Naive thymus-derived CD8-positive, alpha-beta T cell (primary cell): ENCODE measurements at places on chromosomes 3 and 15.

DNA sequence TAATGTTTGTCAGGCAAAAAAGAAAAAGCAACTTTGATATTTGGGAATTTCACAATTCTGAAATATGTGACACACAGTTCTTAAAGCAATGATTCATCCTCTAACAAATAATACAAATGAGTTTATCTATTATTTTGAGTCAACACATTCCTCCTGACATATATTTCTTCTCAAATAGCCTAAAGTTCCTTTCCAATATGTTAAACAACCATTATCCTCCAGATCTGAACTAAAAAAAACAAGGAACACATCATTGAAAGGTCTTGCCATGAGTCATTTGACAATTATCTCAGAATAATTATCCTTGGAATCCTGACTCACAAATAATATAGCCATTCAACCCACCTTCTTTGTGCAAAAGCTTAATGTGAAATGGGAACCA lies 208.7 kb upstream of the CDIN1 start:
- peaks cover 2% of the 10 kb centered on the region for H3K27me3 ChIP-seq
- H3K27ac ChIP-seq: no peak overlapping the region
- no peaks in the 10 kb centered on the region for H3K4me1 ChIP-seq
- DNase-seq: no peak
- no peaks in the 10 kb centered on the region for H3K36me3 ChIP-seq

- H3K36me3 ChIP-seq: no peaks in the 10 kb centered on the region
- H3K4me3 ChIP-seq: no peak overlapping the region
- no peaks in the 10 kb centered on the region for H3K4me1 ChIP-seq
- H3K27ac ChIP-seq: no peak overlapping the region
- no peak for DNase-seq
- H3K27me3 ChIP-seq: peaks cover 8% of the 10 kb centered on the region
These were observed 44.8 kb upstream of the EIF5A2 start for GRCh38 chr3:170953229-170953628.

GRCh38 chr15:88610701-88611231 lies 10.4 kb upstream of the AEN start:
- H3K36me3 ChIP-seq: peaks cover 13% of the 10 kb centered on the region
- no peak overlapping the region for H3K4me3 ChIP-seq
- no peak overlapping the region for H3K27ac ChIP-seq
- peaks cover 63% of the 10 kb centered on the region for H3K27me3 ChIP-seq
- H3K4me1 ChIP-seq: peaks cover 4% of the 10 kb centered on the region

DNA sequence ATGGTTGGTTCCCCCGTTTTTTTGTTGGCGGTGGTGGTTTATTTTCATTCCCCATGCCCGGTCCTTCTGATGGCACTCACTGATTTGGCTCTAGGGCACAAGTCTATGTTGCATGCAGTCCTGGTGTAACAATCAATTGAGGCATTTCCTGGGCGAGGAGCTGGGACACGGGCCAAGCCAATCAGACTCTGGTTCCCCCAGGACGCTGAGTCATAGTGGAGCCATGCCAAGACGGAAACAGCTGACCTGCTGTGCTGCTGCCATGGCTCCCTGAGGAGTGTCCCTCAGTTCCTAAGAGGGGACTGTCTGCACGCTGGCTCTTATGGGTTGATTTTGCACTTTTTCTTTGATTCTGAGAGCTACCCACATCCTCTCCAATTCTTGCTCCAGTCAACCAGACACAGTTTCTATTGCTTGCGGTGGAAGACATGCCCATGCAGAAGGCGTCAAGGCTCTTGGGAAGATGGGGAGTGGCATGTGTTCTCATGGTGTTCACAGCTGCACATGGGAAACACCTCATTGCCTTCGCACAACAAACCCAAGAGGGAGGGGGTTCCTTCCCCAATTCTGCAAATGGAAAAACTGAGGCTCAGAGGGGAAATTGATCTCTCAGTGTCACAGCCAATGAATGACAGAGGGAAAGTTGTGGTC lies 28.3 kb upstream of the ALDH1L1 start:
- H3K4me1 ChIP-seq: peaks cover 2% of the 10 kb centered on the region
- no peak overlapping the region for H3K4me3 ChIP-seq
- no peak for DNase-seq
- no peak overlapping the region for H3K27ac ChIP-seq

DNA sequence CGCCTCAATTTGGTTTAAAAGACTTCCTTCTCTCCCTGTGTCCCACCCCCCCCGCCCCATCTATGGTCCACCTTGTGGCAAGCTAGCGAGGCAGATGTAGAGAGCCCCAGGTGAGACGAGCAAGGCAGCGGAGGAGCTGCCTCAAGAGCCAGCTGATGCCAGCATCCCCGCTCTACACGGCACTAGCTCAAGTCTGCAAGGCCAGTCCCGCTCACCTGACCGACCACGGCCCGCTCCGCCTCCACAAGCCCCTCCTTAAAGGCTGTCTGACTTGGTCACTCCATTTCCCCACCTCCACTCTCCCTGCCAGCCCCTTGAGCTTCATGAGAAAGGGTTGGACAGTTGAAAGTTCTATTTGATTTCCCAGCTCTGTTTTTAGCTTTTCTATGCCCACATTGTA lies 56.2 kb upstream of the IGF1R start:
- H3K27ac ChIP-seq: no peak overlapping the region
- H3K4me1 ChIP-seq: no peaks in the 10 kb centered on the region
- no peak overlapping the region for H3K4me3 ChIP-seq
- no peak for DNase-seq

- H3K4me1 ChIP-seq: no peaks in the 10 kb centered on the region
- DNase-seq: no peak
- H3K27me3 ChIP-seq: peaks cover 15% of the 10 kb centered on the region
- no peak overlapping the region for H3K27ac ChIP-seq
These were observed 12.2 kb upstream of the UPK1B start for GRCh38 chr3:119161240-119161639.

DNA sequence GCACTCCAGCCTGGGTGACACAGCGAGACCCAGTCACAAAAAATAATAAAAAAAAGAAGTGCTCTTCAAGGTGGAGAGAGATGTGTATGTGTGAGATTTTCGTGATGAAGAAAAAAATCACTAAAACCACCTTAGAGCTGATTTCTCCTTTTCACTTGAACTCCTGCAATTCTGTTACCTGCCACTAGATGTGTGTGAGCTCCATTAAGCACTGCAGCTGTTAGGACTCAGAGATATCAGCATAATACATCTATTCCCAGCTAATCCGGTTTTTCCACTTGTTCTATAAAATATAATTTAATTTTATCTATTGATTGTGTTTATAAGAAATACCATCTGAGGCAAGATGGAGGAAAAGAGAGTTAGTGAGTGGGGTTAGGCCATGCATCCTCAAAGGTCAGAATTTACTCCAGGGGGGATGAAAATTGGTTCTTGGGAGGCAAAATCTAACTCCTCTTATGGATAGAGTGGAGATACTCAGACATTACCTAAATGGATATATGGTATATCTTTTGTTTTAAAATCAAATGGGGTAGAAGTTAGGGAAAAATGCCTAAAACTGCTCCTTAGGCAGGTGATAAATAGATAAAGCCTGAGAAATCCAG lies 152.7 kb downstream of the IL20RB start:
- DNase-seq: peak; percentile 6
- H3K36me3 ChIP-seq: no peaks in the 10 kb centered on the region
- H3K4me1 ChIP-seq: no peaks in the 10 kb centered on the region
- no peak overlapping the region for H3K27ac ChIP-seq

DNA sequence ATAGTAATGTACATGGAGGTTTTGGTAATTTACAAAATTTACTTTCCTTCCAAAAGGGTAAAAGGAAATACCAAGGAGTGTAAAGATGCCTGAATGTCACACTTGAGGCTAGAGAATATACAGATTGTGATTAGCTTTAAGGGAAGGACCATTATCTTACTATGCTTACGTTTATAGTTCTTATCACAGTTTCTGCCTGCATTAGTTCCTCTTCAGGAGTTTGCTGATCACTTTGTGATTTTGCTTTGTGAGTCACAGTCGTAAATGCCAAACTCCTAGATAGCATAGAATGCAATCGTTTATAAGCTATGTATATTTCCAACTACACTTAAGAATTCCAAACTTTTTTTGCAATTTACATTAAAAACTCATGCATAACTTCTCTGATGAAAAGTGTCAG lies 1034.6 kb downstream of the DIPK2A start:
- H3K27me3 ChIP-seq: no peaks in the 10 kb centered on the region
- no peak for DNase-seq
- no peak overlapping the region for H3K4me3 ChIP-seq
- H3K27ac ChIP-seq: no peak overlapping the region
- H3K4me1 ChIP-seq: no peaks in the 10 kb centered on the region

DNA sequence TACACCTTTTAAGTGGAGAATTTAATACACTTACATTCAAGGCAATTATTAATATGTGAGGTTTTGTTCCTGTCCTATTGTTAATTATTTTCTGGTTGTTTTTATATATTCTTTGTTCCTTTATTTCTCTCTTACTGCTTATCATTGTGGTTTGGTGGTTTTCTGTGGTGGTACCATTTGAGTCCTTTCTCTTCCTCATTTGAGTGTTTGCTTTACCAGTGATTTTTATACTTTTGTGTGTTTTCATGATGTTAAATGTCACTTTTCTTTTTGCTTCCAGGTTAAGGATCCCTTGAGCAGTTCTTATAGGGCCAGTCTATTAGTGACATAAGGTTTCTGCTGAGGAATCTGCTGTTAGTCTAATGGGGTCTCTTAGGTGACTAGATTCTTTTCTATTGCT lies 116.5 kb downstream of the LRRK1 start:
- H3K27me3 ChIP-seq: peaks cover 24% of the 10 kb centered on the region
- H3K4me1 ChIP-seq: peaks cover 7% of the 10 kb centered on the region
- no peak overlapping the region for H3K4me3 ChIP-seq
- no peak overlapping the region for H3K27ac ChIP-seq
- DNase-seq: no peak

- DNase-seq: no peak
- H3K27me3 ChIP-seq: peaks cover 4% of the 10 kb centered on the region
- no peaks in the 10 kb centered on the region for H3K36me3 ChIP-seq
- H3K4me3 ChIP-seq: no peak overlapping the region
- H3K4me1 ChIP-seq: no peaks in the 10 kb centered on the region
These were observed 63.4 kb upstream of the CSPG4 start for GRCh38 chr15:75776065-75776423.

DNA sequence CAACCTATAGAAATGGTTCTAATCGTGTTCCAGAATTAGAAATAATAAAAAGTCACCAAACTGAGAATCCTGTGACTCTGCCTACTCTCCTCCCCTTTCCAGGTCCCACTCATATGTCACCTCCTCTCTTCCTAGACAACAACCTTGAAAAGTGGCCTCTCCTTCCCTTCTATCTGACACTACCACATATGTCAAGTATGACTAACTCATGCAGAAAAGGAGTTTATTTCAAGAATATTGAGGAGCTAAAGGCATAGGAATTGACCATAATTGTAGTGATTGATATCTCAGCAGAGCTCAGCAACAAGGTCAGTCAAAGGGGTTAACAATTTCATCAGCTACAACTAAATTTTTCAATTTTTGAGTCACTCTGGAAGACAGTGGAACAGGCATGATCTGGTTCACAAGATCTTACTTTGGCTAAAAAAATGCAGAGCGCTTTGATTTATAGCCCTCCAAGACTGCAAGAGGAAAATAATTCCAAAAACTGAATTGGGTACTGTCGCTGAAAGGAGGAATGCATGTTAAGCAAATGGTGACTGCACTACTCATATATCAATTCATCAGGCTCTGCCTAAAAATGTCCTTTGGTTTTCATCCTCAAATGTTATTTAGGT lies 160.6 kb upstream of the ARHGEF26 start:
- no peaks in the 10 kb centered on the region for H3K4me1 ChIP-seq
- no peaks in the 10 kb centered on the region for H3K36me3 ChIP-seq
- no peak overlapping the region for H3K4me3 ChIP-seq
- no peak for DNase-seq

- H3K27me3 ChIP-seq: no peaks in the 10 kb centered on the region
- peaks cover 36% of the 10 kb centered on the region for H3K36me3 ChIP-seq
- H3K4me3 ChIP-seq: no peak overlapping the region
These were observed 66.1 kb downstream of the GLB1 start for GRCh38 chr3:33030802-33031201.

GRCh38 chr3:23435318-23435717 lies 232.2 kb downstream of the UBE2E2 start:
- no peaks in the 10 kb centered on the region for H3K27me3 ChIP-seq
- no peak overlapping the region for H3K27ac ChIP-seq
- H3K4me3 ChIP-seq: no peak overlapping the region
- peaks cover 36% of the 10 kb centered on the region for H3K4me1 ChIP-seq
- DNase-seq: no peak

GRCh38 chr15:89528757-89529352 lies 32.5 kb upstream of the RHCG start:
- no peaks in the 10 kb centered on the region for H3K4me1 ChIP-seq
- no peaks in the 10 kb centered on the region for H3K27me3 ChIP-seq
- H3K36me3 ChIP-seq: no peaks in the 10 kb centered on the region

DNA sequence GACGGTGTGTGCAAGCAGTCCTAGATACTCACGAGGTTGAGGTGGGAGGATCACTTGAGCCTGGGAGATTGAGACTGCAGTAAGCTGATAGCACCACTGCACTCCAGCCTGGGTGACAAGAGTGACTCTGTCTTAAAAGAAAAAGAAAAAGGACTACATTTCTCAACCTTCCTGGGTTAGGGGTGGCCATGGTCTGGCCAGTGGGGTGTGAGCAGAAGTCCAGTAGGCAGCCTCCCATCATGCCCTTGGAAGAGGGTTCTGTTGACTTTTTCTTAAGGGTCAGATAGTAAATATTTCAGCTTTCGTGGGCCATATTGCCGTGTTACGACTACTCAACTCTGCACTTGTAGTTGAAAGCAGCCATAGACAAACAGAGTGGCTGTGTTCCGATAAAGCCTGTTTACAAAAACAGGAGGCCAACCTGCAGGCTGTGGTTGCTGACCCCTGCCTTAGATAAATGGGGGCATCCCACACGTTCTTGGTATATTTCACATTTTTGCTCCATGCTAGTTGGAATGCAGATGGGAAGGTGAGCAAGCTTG lies 31.0 kb upstream of the PDE8A start:
- no peaks in the 10 kb centered on the region for H3K36me3 ChIP-seq
- H3K4me3 ChIP-seq: no peak overlapping the region
- H3K27ac ChIP-seq: no peak overlapping the region
- DNase-seq: no peak
- H3K4me1 ChIP-seq: peaks cover 4% of the 10 kb centered on the region

GRCh38 chr15:27705056-27705455 lies 394.1 kb downstream of the OCA2 start:
- no peak overlapping the region for H3K27ac ChIP-seq
- no peaks in the 10 kb centered on the region for H3K4me1 ChIP-seq
- H3K27me3 ChIP-seq: no peaks in the 10 kb centered on the region
- H3K4me3 ChIP-seq: no peak overlapping the region
- H3K36me3 ChIP-seq: no peaks in the 10 kb centered on the region
- no peak for DNase-seq

DNA sequence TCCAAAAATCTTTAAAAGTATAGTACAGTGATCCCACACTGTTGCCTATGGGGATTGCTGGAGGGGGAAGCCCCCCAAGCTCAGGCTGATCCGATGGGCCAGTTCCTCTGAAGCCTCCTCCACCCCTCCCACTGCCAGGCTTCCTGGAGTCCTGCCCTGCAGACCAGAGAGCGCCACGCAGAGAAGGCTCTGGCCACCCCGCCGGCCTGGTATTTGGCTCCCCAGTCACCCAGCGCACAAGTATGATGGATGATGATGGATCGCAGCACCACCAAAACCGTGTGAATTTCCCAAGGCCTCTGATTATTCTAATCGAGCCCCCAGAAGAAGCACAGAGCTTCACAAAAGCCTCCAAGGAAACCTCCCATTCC lies 259.0 kb downstream of the MECOM start:
- no peak overlapping the region for H3K27ac ChIP-seq
- no peaks in the 10 kb centered on the region for H3K27me3 ChIP-seq
- no peaks in the 10 kb centered on the region for H3K36me3 ChIP-seq
- no peak for DNase-seq
- no peaks in the 10 kb centered on the region for H3K4me1 ChIP-seq

GRCh38 chr3:108152274-108152673 lies 61.4 kb upstream of the CD47 start:
- no peaks in the 10 kb centered on the region for H3K36me3 ChIP-seq

- no peaks in the 10 kb centered on the region for H3K27me3 ChIP-seq
- no peaks in the 10 kb centered on the region for H3K4me1 ChIP-seq
- no peak for DNase-seq
- H3K27ac ChIP-seq: no peak overlapping the region
These were observed 1053.2 kb upstream of the GBE1 start for GRCh38 chr3:82814660-82815059.
